ENCODE measurements at places on chromosomes 4 and X.

DNA sequence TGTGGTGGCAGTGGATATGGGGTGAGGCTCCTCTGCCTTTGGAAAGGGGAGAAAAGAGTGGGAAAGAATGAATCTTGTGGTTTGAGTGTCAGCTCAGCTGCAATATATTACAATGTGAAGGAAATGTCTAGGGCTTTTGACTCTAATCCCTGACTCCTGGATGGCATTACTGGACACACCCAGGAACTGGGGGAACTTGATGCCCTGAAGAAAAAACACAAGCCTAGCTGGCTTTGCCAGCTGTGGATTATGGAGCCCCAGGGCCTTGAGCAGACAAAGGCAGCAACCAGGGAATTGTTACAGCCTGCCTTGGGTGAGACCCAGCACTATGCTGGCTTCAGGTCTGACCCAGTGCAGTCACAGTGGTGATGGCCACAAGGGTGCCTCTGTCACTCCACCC lies 57.1 kb upstream of the CYSLTR1 start:
- no peak for DNase-seq

- no peak for DNase-seq
These were observed 811 bp downstream of the SRD5A3 start for GRCh38 chr4:55346851-55347255.

GRCh38 chr4:30716158-30716557 lies 4.0 kb upstream of the PCDH7 start:
- no peak for DNase-seq

- no peak for DNase-seq
These were observed 22.6 kb upstream of the STBD1 start for GRCh38 chr4:76283900-76284299.

- DNase-seq: no peak
These were observed 47.8 kb downstream of the SHISA3 start for GRCh38 chr4:42445038-42445437.

GRCh38 chrX:129161108-129161507 lies 362.2 kb downstream of the SMARCA1 start:
- no peak for DNase-seq

- DNase-seq: no peak
These were observed 118.0 kb upstream of the EDNRA start for GRCh38 chr4:147362938-147363337.

GRCh38 chrX:39214387-39215126 lies 413.3 kb downstream of the MID1IP1 start:
- DNase-seq: no peak

GRCh38 chr4:87622303-87622702 lies 14.0 kb downstream of the DSPP start:
- no peak for DNase-seq

DNA sequence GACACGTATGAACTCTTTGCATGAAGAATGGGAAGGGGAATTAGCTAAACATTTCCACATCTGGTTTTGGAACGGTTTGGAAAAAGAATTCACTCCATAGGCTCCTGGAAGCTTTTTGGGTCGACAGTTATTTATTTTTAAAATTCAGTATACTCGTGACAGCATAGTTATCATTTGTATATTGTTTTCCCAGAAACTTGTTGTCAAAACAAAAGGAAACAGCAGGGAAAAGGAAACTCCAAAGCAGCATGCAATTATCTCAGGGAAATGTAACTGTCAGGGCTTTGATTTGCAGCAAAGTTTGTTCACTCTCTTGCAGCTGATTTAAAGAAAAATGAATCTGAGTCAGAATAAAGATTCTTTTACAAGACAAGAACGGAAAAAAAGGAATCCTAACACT lies 86.5 kb downstream of the PLAC1 start:
- no peak for DNase-seq

GRCh38 chr4:48212165-48212564 lies 57.5 kb downstream of the TEC start:
- peak; percentile 90 for DNase-seq

DNA sequence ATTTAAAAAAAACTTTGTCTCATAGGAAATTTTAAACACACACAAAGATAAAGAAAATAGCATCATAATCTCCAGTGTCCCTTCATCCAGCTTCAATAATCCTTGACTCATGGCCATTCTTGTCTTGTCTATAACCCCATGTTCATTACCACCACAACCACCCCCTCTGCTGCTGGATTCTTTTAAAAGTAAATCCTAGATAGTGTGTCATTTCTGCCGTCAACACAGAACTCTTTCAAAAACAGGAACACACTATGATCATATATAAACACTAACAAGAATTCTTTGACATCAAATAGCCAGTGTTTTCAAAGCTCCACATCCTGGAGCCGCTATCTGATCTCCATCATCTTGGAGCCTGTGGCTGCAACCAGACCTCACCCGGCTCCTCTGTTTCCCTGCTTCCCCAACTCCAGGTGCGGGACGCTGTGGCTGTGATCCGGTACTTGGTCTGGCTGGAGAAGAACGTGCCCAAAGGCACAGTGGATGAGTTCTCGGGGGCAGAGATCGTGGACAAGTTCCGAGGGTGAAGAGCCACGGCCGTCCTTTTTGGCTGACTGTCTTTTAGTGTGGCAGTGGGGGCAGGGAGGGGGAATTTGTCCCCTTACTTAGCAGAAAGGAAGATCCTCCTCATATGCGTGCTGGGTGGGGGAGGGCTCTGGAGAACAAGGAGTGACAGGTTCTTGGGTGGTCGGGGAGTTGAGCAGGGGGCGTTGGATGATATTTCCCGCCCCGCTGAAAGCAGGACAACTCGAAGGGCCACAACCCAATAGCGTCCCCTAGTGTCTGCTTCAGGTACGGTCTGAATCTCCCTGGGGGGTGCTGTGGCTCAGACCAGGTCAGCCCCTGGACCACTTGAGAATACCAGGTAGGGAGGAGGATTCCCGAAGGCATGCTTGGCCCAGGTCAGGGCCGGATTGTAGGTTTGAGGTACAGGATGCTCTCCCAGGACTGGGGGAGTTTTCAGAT lies 15.6 kb downstream of the XPNPEP2 start:
- no peak for DNase-seq

- no peak for DNase-seq
These were observed 24.3 kb upstream of the GLRA2 start for GRCh38 chrX:14504960-14505538.

DNA sequence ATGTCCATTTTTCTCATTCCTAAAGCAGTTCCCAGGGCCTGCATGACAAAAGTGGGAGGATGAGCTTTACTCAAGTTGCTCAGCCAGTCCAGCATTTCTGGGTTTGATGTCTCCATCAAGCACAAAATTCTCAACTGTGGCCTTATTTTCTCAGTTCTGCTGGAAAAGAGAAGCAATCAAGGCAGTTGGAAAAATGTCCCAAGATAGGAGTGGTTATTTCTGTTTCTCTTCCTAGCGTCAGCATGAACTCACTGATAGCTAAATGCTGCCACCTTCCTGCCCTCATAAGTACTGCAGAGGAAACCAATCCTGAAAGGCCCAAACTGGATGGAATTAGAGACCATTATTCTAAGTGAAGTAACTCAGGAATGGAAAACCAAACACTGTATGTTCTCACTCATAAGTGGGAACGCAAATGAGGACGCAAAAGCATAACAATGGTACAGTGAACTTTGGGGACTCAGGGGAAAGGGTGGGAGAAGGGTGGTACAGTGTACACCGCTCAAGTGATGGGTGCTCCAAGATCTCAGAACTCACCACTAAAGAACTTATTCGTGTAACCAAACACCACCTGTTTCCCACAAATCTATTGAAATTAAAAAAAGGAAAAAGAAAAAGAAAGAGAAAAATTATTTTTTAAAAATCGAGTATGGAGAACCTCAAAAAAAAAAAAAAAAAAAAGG lies 29.6 kb downstream of the ADH7 start:
- peak; percentile 62 for DNase-seq

DNA sequence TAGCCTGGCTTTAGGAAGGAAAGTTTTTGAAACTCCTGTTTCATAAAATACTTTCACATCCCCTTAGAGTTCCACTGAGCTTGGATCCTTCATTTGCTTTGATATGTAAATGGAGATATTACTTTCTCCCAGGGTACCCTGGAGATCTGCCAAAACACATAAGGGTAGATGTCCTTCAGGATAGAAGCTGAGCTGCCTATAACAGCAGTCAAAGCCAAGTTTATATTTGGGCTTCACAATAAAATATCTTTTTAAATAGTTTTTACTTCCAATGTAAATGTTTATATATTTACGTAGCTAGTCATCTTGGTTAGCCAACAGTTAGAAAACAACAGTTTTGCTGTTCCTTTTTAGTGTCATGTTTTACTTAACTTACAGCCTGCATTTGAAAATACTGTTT lies 742.3 kb upstream of the POU3F4 start:
- no peak for DNase-seq

GRCh38 chrX:149458586-149458985 lies 46.5 kb downstream of the IDS start:
- DNase-seq: no peak

GRCh38 chr4:39259571-39260330 lies 77.4 kb downstream of the WDR19 start:
- no peak for DNase-seq

DNA sequence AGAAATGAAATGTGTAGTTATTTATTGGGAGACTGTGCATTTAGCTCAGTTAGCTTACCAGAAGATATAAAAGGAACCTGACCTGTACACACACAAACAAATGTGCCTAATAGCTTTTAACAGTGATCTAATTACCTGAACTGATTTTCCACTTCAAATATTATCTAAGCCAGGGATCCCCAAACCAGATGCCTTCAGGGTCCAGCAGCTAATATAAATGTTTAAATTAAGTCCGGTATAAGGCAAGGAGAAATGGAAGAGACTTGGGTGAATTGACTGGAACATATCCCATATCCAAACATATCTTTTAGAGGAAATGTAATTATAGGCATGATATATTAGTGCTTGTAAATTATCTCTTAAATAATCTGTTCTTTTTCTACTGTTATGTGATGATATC lies 66.7 kb downstream of the CNKSR2 start:
- DNase-seq: no peak

DNA sequence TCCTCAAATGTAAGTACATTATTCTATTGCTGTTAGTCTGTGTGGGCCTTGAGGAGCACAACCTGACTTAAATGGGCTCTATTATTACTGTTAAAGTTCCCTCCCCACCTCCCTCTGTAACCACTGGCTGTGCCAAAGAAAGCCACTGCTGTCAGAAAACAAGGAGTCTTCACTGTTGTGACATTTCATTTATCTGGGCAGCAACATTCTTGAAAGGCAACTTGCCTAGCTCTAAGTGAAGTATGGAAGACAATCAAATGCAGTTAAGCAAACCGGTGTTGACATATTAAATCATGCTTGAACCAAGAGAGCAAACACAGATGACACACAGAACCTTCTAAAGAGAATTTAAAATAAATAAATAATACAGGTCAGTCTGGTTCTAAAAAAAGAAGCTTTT lies 81.0 kb downstream of the EPHA5 start:
- DNase-seq: no peak
